ENCODE measurements at places on chromosomes 7 and 10. TPM values are rescaled to one million over a fixed set of nuclear protein-coding genes. Genes with fewer than 3 reads are reported as not detected.

GRCh38 chr10:64023926-64024470 is 502.8 kb downstream of the REEP3 start:
- no peak for DNase-seq

DNA sequence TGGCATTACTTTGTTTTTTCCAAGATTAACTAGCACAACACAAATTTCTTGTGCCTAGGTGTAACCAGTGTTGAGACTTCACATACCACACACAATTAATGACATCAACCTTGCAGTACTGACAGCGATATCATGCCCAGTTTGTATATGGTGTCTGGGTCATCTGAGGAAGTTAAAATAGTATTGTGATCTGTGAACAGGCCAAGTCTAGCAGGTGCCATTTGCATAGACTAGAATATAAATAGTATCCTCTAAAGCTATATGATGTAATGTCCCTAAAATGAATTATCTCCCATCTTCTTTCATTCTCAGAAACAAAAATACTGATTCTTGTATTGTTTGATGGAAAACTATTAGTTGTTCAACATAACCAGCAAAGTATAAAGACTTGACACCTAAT is 175.8 kb upstream of the KAT6B start:
- no peak for DNase-seq

The TACR2 gene
- polyA plus RNA-seq = 0.42 TPM

The EBF3 gene
- polyA plus RNA-seq = 47.4 TPM

DNA sequence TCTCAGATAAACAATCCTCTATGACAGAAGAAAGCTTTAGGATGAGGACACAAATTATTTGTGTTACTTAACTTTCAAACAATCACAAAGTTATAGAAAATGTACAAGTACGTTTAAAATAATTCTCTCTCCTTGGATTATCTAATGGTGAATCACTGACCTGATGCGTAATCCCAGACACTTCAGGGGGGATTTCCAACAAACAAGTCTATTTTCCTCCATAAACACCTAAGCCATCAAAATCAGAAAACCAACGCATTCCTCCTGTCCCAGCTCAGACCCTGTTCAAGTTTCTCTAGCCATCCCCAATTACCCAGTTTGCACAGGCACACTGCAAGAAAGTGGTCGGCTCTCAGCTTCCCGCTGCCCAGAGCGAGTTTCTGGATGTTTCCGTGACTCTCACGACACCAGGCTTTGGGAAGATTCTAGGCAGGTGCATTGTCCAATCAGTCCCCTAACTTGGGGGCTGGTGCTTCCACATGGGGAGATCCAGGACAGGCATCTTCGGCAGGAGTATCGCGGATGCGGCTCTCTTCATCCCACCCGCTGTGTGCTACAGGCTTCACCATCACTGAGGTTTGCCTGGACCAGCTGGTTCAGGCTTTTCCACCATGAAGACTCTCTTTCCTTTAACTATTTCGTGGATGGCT is 200.0 kb downstream of the ZMYND11 start:
- no peak for DNase-seq
